ENCODE measurements at places on chromosomes 7 and 10.

GRCh38 chr7:155084969-155085368, 14.8 kb downstream of the HTR5A start:
- no peak for DNase-seq

DNA sequence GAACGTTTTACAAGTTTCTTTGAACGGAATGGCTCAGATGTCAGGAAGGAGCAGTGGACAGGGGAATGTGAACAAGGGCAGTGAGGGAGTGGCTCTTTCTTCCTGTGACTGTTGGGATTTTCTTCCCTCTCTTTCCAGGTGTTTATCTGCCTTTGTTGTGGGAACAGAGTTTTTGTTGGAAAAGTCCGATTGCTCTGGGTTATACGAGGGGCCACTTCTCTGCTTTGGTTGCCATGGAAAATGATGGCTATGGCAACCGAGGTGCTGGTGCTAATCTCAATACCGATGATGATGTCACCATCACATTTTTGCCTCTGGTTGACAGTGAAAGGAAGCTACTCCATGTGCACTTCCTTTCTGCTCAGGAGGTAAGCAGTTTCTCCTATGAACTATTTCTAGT, 41.4 kb downstream of the ZRANB1 start:
- DNase-seq, result no peak

- no peak for DNase-seq
Observed at GRCh38 chr7:74454925-74455288, 1.2 kb downstream of the GTF2IRD1 start.

DNA sequence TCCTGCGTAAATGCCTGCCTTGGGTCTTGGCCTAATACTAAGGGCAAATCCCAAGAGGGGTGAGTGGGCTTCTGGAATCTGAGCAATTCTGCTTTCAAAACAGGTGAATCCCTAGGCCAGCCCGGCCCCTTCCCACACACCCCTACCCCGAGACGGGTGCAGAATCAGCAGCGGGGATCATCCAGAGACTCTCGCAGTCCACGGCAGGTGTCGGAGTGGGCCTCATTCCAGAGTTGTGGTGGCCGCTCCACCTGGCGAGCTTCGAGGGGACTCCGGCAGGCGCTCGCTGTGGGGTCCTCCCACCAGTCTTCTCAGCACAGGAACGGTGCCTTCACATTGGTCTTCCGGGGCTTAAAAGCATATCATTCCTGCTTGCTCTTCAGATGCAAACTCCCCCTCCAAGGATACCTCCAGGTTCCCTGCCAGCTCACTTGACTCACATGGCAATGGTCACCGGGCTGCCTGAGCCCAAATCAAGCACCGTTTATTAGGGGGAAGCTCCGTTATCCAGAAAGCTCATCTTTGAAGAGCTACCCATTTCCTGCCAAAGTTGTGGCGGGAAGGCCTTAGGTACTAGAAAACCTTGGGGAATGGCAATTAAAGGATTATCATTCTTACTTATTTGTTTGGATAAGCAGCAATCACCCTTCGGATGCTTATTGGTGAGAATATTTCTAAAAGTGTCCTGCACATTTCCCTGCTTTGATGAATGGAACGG, 67.6 kb downstream of the PRKAG2 start:
- no peak for DNase-seq

DNA sequence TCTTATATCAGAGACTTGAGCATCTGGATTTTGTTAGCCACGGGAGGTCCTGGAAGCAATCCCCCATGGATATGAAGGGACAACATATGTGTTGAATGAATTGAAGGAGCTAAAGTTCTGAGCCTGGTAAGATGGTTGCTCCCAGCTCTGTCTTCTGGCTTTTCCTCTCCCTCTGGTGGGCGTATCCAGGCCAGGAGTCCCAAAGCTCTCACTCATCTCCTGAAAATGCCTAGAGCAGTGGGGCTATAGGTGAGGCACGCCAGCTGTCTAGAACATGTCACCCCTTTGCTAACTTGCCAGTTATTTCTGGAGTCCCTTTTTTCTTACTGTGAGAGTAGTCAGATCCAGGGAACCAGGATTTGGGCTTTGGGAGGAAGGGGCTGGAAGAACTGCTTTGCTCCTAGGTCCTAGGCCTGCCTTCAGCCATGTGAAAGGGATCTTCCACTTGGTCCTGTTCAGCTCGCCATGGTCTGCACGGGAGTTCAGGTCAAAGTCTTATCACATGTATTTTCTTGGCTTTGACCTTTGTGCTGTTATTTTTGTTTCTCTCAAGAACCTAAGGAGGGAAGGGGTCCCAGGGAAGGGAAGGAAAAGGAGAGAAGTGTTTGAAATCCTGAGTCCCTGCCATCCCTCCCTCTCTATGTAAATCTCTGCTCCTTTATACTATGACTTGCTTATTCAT, 73.6 kb downstream of the MINPP1 start:
- no peak for DNase-seq

DNA sequence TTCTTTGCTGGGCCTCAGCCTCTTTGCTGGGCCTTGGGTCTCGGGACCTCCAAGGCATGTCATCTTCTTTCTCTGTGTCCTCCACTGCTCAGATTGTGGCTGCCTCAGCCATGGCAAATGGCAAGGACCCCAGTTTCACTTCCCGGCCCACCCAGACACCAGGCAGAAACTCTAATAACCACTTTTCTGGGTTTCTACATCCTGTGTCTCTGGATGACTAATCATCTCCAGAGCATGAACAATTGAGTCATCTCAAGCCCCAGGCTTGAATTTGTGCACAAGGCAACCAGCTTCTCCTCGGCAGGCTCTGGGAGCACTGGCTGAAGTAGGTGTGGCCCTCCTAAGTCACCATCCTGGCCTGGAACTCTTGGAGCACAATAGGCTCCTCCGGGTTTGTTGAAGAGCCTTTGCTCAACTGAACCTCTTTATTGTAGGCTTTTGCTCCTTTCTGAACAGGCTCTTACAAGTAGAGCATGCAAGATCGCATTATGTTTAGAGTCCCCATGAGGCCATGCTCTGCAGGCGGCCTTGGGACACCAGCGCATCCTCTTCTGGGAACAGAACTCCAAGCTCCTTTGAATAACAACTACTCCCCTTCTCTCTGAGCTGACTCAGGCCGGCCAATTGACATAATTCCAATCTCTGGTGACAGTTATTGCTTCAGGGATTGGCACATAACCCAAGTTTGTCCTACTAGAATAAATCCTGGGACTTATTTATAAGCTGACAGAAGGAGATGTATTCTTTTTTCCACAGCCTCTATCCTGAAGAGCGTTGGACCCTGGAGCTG, 218.1 kb downstream of the WDR11 start:
- DNase-seq, result no peak

DNA sequence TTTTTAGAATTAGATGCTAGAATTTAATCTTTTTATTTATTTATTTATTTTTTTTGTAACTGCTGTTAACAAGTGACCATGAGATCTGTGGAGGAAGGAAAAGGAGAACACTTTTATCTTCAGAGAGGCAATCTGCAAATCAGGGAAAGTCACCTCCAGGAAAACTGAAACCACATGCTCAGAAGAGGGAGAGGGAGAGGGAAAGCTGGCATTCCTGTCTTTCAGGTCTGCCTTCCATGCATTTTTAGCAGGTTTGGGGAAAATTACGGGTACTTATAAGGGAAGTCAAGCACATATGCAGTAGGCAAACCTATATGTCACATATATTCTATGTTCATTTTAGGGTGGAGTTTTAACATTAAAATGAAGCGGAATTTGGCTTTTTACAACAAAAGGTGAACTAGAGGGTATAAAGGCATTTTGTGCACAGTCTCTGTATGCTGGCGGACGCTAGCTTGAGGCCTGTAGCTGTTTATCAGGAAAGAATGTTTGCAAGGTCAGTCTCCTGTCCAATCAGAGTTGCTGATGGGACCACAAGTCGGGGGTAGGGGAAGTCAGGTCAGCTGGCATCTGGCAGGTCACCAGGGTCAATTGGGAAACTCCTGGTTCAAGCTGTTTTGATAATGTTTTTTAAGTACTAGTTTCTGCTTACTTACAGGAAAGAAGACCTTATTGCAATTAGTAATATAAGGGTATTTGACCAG, 333.5 kb downstream of the GPR158 start:
- DNase-seq, result no peak

GRCh38 chr10:92816091-92816531, 32.2 kb upstream of the EXOC6 start:
- no peak for DNase-seq

DNA sequence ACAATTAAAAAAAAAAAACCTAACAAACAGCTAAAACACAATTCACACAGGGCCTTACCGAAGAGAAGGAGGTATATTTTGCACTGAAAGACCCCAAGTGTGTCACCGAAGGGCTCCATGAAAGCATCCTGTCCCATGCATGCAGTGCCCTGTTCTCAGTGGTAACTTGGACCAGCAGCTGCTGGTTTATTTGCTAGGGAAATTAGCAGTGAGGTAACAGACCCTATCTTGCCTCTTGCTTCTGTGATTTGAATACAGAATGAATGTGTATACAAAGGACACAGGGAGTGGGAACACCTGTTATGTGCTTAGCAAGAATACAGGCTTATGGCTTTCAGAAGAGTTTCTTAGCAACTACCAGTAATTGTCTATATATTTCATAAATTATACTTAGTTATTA, at the start of gene HEPACAM2:
Gene HEPACAM2, minus strand, starts transcription at position 160 of the 400 bp plus-strand sequence.
- no peak for DNase-seq

GRCh38 chr10:13890233-13891127, 303.7 kb downstream of the PRPF18 start:
- DNase-seq, result no peak

DNA sequence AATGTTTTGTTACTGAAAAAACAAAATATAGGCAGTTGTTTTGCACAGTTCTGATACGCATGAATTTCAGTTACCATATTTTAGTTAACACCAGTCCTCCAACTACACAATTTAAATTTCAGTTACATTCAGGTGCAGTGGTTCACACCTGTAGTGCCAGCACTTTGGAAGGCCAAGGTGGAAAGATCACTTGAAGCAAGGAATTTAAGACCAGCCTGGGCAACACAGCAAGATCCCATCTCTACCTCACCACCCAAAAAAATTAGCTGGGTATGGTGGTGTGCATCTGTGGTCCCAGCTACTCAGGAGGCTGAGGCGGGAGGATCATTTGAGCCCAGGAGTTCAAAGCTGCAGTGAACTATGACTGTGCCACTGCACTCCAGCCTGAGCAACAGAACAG, 45.3 kb downstream of the ABI1 start:
- no peak for DNase-seq

DNA sequence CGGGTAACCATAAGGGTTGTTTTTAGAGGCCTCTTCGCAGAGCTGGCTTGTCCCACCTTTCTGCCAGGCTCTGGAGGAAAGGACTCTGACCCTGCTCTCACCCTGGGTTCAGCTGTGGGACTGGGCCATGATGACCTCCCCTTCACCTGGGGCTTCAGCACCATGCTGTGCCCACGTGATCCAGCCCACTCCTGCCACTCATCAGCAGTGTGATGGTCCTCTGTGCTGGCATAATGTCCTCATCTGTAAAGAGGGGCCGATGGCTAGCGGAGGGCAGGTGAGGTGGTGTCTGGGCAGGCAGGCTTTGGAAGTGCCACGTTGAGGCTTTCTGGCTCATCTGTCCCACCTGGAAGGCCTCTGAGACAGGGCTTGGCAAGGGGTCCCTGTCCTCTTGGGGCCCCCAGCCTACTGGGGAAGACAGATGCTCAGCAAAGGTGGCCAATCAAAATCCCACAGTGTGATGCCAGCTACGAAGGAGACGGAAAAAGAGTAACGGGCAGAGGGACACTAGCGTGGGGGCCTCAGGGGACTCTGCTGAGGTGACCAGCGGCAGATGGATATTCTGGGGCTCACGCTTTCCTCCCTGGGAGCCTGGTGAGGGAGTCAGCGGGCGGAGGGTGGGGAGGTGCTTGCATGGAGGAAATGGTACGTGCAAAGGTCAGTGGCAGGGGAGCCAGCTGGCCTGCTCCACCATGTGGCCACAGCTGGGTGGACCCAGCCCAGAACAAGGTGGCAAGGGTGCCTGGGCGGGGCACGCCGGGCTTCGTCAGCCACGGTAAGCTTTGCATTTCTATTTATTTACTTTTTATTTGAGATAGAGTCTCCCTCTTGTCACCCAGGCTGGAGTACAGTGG, 5.4 kb downstream of the LRWD1 start:
- DNase-seq, result no peak

- no peak for DNase-seq
Observed at GRCh38 chr10:54372179-54372578, 428.9 kb downstream of the PCDH15 start.

DNA sequence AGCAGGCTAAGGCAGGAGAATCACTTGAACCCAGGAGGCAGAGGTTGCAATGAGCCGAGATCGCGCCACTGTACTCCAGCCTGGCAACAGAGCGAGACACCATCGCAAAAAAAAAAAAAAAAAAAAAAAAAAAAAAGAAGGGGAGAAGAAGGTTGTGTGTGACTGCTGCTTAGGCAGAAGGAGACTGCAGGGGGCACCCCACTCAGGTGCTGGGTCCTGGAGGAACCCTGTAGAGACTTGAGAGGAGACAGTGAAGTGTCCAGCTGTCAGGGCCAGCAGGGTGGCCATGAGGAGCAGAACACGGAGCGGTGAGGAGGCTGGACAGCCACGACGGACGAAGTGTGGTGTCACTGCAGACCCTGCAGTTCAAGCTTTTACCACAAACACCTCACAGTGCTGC, 99.0 kb upstream of the NMT2 start:
- DNase-seq, result no peak

GRCh38 chr7:112946350-112946749, 140.3 kb downstream of the GPR85 start:
- no peak for DNase-seq

GRCh38 chr7:125847692-125848091, 918.1 kb upstream of the POT1 start:
- DNase-seq, result no peak

GRCh38 chr7:24115661-24116060, 168.3 kb upstream of the NPY start:
- no peak for DNase-seq

- DNase-seq, result no peak
Observed at GRCh38 chr7:149685455-149685854, 87.9 kb downstream of the ZNF467 start.

GRCh38 chr7:43476896-43477295, 106.0 kb upstream of the STK17A start:
- no peak for DNase-seq

DNA sequence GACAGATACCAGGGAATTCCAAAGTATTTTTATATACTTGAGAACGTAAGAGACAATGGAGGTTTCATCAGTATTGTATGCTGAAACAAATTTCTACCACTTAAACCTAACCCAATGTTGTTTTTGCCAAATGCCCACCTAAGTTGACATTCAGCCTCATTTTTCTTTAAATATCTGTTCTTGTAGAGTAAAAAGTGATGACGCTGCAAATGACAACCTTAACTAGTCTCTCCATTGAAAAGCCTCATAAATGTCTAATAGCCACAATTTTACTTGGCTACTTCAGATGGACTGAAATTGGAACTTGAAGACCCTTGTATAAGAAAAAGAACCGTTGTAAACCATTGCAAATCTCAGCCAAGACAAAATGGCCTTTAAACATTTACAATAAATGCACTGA, 176.9 kb downstream of the CRPPA start:
- DNase-seq, result no peak

- no peak for DNase-seq
Observed at GRCh38 chr7:86963599-86964230, 95.7 kb downstream of the ELAPOR2 start.

- no peak for DNase-seq
Observed at GRCh38 chr10:103055105-103055504, 137.0 kb downstream of the CNNM2 start.

- no peak for DNase-seq
Observed at GRCh38 chr10:12324530-12324929, 24.8 kb upstream of the CAMK1D start.

GRCh38 chr10:809671-810350, 120.3 kb upstream of the DIP2C start:
- no peak for DNase-seq
